Sciatic nerve (tissue), 2 donors: ENCODE measurements at places on chromosomes 7 and 10. TPM values are rescaled to one million over a fixed set of nuclear protein-coding genes. Genes with fewer than 3 reads are reported as not detected.

DNA sequence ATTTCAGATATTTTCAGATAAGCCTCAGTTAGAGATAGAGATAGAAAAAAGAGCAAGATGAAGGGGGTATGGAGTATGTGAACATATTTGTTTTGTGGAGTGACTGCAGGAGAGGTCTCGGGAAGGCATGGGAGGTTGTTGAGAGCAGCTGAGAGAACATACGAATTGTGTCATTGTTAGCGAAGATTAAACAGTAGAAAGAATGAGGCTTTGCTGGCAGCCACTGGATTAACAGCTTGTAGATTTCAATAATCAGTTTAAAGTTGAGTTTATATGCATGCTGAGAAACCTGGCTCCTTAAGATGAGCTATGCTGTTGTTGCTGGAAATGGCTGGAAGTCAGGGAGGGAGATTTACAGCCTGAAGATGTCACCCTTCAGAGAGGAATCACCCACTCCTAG lies 100.9 kb upstream of the SORCS3 start:
- DNase-seq, result no peak

ASB15 gene
- not detected for total RNA-seq

GRCh38 chr10:113947184-113948041 lies 93.0 kb downstream of the NHLRC2 start:
- no peak for DNase-seq

- no peak for DNase-seq
Measured at GRCh38 chr7:150439967-150440366, 10.5 kb upstream of the GIMAP8 start.

DNA sequence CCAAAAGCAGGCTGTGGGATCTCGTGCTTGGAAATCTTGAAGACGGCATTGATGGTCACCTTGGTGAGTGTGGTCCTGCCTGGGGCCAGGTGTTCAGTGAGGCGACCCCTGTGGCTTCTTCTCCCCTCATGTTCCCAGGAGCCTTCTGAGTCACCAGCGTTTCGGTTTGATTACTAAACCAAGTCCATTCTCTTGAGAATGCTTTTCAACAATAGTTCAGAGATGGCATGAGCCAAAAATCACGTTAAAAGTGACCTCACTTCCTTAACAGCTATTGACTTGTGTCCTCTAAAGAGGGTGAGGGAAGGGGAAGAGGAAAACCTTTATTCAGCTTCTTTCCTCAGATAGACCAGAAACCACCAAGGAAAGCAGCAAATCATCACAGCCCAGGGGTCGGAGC lies 315.2 kb downstream of the GATA3 start:
- no peak for DNase-seq

MCM10 gene
- total RNA-seq, result 0.45 TPM

MRC1 gene
- total RNA-seq, result 35.8 TPM

DNA sequence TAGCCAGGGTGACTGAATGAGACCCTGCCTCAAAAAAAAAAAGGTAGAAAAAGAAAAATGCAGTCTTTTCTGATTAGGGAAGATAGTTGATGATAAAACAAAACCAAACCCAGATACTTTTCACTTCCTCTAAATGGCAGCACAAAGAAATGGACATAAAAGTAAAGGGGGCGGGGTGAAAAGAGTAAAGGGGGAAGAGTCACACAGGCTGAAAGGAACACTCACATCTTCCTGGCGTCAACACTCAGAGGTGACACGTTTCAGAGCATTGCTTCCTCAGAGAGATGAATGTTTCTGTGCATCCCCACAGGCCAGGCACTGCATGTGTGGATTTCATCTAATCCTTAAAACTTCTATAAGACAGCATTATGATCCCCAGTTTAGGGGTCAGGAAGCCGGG lies 81.2 kb downstream of the HIPK2 start:
- DNase-seq, result no peak

- no peak for DNase-seq
Measured at GRCh38 chr10:130804778-130805634, 506.5 kb downstream of the TCERG1L start.

DNA sequence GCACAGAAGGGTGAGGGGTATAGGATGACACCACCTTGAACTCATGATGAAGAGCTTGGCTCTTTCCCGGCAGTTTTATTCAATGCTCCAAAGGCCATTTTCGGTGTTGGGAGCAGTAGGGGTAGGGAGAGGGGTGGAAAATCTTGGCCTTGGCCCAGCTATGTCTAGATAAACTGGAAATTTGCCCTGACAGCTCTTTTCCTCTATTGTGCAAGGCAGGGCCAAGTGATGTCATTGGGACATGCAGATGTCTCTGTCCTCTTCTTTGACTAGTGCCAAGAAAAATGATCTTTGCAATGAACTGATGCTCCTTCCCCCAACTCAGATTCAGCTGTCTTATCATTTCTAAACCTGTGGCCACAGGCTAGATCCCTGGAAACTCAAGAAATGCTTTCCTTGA lies 27.7 kb upstream of the PRKCQ start:
- no peak for DNase-seq

MPP7 gene
- total RNA-seq, result 7.8 TPM

CPN1 gene
- total RNA-seq, result not detected

KLLN gene
- 0.98 TPM for total RNA-seq

GRCh38 chr7:6530626-6531491 lies 20.4 kb downstream of the GRID2IP start:
- no peak for DNase-seq

DNA sequence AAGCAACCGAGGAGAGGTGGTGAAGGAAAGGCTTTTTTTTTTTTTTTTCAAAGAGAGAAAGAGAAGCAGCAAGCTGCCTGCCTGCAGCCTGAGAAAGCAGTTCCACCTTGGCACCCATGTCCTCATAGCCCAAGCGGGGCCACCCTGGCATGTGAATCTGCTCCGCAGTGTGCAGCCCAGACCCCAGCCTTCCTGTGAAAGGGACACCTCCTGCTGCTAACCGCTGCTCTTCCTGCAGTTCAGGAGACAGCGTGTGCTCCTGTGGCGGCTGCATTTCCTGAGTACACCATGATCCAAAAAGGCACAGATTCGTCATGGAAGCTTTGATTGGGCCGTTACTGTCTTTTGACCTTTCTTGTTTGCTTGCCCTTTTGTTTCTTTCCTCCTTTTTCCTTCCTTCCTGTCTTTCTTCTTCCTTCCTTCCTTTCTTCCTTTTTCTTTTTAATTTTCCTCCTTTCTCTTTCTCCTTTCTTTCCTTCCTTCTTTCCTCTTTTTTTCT lies 38.1 kb downstream of the IKZF1 start:
- no peak for DNase-seq

GRCh38 chr10:95236068-95236903 lies 42.2 kb downstream of the ACSM6 start:
- no peak for DNase-seq

- DNase-seq, result no peak
Measured at GRCh38 chr10:114665406-114665805, 7.3 kb upstream of the ABLIM1 start.

SSC4D gene
- total RNA-seq, result 0.58 TPM

COL1A2 gene
- total RNA-seq, result 443 TPM

DNA sequence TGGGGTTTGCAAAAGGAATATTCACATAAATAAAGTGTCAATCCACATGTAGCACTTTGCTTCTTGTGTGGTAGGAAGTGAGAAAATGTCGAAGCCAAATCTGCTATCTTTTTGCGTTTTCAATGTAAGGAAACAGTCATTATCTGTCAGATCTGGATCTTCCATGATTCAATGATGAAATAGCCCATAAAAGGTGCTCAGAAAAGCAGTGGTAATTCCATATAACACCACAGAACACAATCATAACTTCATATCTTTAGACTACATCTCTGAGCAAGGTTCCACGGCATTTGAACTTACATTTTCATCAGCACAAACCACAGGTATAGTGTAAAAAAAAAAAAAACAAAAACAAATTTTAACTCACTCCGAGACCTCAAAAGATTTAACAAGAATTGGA lies 39.9 kb upstream of the EGR2 start:
- DNase-seq, result no peak

HTRA1 gene
- total RNA-seq, result 123 TPM

TMEM139 gene
- 10.9 TPM for total RNA-seq

- no peak for DNase-seq
Measured at GRCh38 chr10:72270607-72271281, 3.0 kb upstream of the DDIT4 start.

DNA sequence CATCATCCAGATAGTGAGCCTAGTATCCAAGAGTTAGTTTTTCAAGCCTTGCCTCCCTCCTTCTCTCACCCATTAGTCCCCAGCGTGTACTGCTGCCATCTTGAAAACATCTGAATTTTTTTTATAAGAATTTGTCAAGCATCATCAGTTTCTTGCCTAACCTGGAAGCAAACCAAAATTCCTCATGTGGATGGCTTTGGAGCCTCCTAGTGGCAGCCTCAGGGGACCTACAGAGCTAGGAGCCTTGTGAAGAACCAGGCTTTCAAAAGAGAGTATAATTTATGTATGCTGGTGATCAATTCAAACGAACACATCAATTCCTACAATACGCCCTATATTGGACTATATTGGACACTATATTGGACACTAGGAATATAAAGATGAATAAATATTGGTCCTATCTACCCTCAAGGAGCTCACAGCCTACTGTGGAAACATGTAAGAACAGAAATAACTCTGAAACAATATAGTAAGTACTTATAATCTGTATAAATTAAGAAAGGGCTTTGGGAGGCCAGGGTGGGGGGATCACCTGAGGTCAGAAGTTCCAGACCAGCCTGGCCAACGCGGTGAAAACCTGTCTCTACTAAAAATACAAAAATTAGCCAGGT lies 63.4 kb downstream of the HPSE2 start:
- no peak for DNase-seq

KIF20B gene
- 6.7 TPM for total RNA-seq

DNA sequence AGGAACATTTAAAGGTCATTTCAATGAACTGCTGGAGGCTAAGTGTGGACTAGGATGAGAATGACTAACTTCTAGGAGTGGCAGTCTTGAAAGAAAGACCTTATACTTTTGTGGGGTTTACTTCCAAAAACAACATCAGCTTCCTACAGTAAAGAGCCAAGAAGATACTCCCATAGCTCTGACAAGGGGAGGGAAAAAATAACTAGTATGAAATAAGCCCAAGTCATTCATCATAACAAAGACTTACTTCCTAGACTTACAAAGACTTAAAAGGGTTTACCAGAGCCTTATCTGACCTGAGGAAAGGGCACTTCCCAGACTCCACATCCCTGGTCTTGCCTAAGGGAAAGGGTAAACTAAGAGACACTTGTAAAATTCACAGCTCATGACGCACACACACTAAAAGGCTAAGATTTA lies 31.7 kb downstream of the ARHGAP12 start:
- DNase-seq, result no peak

GRCh38 chr10:121974535-121975294 lies at the start of gene NSMCE4A:
Gene NSMCE4A (minus strand): TSS chr10:121975217. CDS start chr10:121975165, 52 bp downstream.
- DNase-seq, result peak; percentile 86

APBB1IP gene
- 17.0 TPM for total RNA-seq

GRCh38 chr7:23161482-23161881 lies 20.4 kb upstream of the NUP42 start:
- no peak for DNase-seq

ADAMTS14 gene
- 3.1 TPM for total RNA-seq

DNA sequence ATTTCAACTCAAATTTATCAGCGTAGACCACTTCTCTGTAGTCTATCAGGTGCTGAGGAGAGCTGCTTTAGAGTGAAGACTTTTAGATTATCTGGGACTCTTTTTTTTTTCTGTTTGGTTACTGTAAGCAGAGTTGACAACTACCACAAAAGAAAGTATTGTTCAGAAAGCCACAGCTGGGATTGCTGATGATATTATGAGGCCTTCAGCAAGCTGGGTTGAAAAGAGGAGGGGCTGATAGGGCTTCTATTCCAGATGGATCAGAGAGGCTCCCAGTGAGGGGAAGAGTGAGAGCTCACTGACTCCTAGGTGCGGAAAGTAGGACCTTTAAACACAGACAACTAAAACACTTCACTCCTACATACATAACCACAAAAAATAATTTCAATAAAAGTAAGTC lies 188.5 kb upstream of the FERD3L start:
- DNase-seq, result no peak

DNA sequence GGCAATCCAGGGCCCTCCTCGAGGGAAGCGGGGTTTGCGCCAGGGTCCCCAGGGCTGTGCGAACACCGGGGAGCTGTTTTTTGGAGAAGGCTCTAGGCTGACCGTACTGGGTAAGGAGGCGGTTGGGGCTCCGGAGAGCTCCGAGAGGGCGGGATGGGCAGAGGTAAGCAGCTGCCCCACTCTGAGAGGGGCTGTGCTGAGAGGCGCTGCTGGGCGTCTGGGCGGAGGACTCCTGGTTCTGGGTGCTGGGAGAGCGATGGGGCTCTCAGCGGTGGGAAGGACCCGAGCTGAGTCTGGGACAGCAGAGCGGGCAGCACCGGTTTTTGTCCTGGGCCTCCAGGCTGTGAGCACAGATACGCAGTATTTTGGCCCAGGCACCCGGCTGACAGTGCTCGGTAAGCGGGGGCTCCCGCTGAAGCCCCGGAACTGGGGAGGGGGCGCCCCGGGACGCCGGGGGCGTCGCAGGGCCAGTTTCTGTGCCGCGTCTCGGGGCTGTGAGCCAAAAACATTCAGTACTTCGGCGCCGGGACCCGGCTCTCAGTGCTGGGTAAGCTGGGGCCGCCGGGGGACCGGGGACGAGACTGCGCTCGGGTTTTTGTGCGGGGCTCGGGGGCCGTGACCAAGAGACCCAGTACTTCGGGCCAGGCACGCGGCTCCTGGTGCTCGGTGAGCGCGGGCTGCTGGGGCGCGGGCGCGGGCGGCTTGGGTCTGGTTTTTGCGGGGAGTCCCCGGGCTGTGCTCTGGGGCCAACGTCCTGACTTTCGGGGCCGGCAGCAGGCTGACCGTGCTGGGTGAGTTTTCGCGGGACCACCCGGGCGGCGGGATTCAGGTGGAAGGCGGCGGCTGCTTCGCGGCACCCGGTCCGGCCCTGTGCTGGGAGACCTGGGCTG lies 26.0 kb downstream of the PRSS2 start:
- DNase-seq, result no peak

DNA sequence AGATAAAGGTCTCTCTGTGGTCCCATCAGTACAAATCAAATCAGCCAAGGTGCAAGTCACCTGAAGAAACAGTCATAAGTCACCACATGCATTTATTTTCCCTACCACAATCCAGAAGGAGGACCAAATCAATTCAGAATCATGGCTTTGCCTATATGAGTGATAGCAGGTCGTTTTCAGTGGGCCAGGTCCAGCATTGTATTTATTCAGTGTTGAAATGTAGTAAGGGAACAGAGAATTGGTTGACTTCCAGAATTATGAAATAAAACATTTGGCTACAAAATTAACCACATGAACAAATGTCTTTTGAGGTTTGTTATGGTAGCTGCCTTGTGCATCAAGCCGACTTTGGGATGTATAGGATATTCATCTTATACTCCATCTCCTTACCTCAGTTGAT lies 88.4 kb downstream of the POLR1F start:
- DNase-seq, result no peak

PTPRN2 gene
- 12.7 TPM for total RNA-seq

DNA sequence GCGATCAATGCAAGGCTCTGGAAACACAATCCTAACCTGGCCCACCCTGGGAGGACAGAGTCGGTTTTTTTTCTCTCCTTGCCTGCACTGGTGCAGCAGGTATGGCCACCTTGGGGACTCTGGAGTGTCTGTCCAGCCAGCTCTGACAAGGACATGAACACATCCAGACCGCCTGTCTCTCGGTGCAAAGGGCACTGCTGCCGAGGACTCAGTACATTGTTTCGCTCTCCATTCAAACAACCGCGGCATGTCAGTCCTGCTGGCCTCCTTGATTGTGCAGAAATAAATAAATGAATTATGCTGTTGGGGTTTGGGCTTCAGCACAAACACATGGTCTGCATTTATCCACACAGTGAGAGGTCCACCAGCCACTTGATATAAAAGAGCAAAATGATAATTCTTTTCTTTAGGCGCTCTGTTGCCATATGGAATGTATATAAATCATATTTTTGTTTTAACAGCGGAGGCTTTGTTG lies 565.2 kb downstream of the KCNMA1 start:
- no peak for DNase-seq
